ENCODE measurements at places on chromosomes 1 and 21.

DNA sequence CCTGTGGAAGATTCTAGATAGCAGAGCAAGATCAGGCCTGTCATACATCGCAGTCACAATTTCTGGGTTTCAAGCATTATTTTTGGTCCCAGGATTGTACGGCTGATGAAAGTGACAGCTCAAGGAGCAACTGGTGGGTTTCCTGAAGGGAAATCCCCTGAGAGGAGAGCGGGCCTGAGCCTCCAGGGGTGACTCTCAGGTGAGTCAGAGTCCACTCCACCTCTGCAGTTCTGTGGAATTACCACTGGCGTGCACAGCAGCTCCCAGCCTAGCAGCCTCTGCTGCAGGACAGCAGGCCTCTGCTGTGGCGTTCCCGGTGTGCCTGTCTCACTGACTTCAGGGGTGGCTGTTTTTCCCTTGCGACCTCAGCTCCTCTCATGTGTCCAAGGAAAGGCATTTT, 24.4 kb downstream of the SLC66A1 start:
- DNase-seq, result peak; percentile 25

GRCh38 chr1:177723533-177723932, 246.3 kb downstream of the SEC16B start:
- no peak for DNase-seq

DNA sequence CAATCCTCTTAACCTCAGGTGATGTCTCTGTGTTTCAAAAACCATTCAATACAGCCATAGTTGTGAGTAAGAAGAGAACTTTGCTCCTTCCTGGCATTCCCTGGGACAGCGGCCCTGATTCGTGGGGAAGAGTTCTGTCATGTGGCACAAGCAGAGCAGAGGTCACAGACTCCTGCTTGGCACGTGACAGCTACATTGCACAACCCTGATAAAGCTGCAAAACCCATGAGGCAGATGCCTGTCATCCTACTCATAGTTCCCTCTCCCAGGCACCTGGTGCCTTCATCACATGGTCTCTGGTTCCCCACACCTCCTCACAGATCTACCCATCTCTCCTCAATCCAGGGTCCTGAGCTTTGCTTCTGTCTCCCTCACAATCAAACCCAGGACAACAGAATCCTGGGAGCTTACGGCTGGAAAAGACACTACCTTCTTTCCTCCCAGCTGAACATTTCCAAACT, 70.8 kb downstream of the PLPP3 start:
- no peak for DNase-seq

GRCh38 chr1:199766218-199766792, 261.2 kb upstream of the NR5A2 start:
- no peak for DNase-seq

DNA sequence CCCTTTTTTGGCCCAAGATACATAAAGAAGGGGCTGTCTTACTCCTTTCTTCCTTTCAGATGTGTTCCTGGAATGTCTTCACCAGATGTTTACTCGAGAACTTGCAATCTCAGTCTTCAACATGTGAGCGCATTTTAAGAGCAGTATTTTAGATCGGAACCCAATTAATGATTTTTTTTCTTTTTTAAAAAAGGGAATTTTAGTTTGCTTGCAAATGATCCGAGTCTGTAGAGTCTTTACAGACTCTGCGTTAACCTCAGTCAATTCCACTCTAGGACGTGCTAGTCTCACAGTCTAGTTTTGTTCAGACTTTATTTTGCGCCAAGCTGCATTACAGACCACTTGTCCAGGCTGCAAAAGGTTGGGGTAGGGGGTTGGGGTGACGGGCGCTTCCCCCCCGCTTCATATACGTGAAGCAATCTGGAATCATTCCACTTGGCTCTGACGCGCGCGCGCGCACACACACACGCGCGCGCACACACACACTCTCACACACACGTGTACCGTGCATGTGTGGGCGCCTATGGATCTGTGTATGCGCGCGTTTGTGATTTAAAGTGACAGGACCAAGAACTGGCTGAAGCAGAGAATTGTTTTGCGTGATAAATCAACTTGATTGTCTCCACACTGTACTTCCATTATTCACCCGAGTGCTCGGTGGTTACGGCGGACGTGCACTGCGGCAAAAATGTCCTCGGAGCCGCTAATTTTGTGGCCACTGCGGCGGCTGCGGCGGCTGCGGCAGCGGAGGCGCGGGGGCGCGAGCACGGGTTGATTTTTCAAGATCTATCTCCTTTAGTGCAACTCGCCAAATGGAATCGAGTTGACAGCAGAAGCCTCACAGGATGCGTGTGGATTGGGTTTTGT, 25.6 kb upstream of the NFIA start:
- no peak for DNase-seq

- DNase-seq, result no peak
Measured at GRCh38 chr1:168918860-168919741, 187.4 kb upstream of the ATP1B1 start.

- no peak for DNase-seq
Measured at GRCh38 chr1:50841791-50842387, 118.2 kb downstream of the FAF1 start.

DNA sequence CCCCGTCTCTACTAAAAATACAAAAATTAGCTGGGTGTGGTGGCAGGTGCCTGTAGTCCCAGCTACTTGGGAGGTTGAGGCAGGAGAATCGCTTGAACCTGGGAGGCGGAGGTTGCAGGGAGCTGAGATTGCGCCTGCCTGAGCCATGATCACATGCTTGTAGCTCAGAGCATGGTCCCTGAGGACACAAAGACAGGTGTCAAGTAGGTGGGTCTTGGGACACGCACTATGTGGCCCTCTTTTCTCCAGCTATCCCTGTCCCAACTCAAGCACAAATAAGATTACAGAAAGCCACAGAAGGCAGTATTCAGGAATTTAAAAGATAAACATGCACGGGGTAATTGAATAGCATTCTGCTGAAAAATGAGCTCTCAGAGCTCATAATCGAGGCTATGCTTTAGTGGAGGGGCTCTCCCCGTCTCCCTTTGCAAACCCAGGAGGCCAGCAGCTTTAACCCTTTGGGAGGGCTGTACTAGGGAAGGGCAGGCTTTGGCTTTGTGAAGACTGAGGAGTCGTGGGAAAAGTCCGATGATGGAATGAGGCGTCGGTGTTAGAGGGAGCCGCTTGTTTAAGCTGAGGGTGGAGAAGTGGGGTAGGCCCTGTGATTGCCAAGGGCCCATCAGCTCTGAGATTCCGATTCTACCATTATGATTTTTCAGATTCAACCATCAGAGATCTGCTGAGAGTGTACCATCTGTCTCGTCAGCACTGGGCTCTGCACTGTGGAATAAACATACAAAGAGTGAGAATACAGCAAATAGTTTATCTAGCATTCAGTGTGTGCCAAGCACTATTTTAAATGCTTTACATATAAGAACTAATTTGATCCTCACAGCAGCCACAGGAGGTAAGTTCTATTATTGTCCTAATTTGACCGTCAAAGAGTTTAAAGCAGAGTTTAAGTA, 59.7 kb upstream of the CD34 start:
- no peak for DNase-seq

- no peak for DNase-seq
Measured at GRCh38 chr1:239840336-239840735, 251.3 kb upstream of the FMN2 start.

DNA sequence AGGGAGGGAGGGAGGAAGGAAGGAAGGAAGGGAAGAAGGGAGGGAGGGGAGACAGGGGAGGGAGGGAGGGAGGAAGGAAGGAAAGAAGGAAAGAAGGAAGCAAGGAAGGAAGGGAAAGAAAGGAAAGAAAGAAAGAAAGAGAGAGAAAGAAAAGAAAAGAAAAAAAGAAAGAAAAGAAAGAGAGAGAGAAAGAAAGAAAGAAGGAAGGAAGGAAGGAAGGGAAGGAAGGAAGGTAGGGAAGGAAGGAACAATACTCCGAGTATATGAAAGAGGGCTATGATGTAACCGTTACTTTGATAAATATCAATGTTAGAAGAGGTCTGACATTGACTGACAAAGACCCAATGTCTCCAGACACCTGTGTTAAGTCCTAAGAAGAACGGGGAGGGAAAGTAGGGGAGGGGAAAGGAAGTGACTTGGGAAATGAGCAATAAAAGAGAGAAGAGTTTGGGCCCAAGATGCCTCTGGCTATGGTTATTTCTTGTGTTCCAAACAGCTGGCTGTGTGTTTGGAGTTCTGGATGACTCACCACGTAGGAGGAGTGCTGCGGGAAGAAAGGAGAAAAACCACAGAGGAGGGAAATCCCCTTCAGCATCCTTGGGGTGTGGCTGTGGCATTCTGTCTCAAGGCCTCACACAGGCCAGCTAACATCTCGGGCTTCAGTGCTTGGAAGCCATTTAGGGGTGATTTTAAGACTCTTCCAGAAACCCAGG, 37.0 kb upstream of the RXRG start:
- no peak for DNase-seq

GRCh38 chr1:100485855-100486258, 52.1 kb upstream of the GPR88 start:
- DNase-seq, result no peak

DNA sequence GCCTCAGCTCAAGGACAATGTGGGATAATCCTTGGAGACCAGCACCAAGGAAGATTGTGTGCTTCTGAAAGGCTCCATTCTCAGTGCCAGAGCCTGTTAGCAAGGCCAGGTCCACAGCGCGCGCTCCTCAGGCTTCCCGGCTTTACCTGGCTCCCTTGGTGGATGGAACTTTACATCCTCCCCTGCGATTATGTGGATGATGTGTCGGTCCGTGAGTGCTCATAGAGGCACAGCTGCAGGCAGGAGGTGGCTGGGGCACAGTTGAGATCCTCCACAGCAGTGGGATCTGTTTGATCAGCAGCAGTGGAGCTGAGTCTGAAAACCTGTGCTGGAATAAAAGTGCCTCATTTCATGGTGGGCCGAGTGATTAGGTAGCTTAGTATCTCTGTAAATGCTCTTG, 62.7 kb downstream of the PRDM2 start:
- DNase-seq, result no peak

DNA sequence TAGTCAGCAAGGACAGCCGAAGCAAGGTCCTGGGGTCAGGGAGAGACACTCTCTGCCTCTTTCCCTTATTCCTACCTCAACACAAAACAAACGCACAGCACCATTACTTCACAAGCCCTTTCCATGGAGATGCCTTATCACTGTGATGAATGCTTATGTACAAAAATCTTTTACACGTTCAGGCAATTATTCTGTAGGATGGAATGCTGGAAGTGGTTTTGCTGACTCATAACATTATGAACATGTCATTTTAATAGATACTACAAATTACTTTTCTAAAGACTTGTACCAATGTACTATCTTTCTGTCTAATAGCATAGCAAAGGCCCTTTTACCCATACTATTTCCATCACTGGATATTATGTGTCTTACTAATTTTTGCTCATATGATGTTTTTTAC, 98.4 kb downstream of the TTLL7 start:
- DNase-seq, result no peak

- DNase-seq, result no peak
Measured at GRCh38 chr1:75503221-75503974, 107.5 kb downstream of the SLC44A5 start.

GRCh38 chr1:43272161-43272560, 2.4 kb downstream of the TMEM125 start:
- no peak for DNase-seq

DNA sequence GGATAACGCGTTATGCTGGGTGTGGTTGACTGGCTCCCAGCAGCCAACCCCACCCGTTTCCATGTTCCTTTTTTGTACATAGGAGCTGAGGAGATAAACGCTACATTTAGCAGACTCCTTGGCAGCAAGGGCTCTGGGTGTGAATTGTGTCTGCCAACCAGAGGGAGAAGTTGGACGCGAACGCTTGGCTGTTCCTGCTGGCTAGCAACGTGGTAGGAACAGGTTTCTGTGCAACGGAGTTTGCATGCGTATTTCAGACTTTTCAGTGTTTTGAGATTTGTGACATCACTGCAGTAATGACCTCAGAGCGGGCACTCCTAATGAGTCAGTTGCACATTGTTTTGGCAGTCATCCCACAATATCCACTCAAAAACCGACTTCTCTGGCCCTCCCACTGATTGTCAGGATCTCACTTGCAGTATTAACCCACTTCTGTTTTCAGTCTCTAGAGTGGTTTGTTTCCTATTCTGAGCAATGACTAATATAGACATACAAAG, 98.7 kb upstream of the RGS1 start:
- no peak for DNase-seq

DNA sequence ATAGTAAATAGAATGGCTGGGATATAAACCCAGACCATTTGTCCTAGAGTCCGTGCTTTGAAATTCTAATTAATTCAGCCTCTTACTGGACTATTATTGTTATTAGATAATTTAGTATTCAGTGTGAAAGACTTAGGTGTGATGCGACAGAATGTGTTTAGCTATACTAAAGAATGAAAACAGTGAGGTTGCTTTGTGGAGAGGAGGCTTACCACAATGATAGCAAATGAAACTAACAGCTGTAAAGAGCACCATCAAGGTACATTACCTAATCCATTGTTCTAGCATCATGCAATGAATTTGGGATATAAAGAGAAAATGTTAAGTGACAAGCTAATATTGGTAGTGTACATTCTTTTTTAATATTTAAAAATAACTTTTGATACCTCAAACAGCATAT, 911.1 kb downstream of the KCNT2 start:
- no peak for DNase-seq

GRCh38 chr1:239603530-239603929, 217.2 kb downstream of the CHRM3 start:
- no peak for DNase-seq

GRCh38 chr21:46674430-46675007, 39.0 kb downstream of the PRMT2 start:
- DNase-seq, result no peak

DNA sequence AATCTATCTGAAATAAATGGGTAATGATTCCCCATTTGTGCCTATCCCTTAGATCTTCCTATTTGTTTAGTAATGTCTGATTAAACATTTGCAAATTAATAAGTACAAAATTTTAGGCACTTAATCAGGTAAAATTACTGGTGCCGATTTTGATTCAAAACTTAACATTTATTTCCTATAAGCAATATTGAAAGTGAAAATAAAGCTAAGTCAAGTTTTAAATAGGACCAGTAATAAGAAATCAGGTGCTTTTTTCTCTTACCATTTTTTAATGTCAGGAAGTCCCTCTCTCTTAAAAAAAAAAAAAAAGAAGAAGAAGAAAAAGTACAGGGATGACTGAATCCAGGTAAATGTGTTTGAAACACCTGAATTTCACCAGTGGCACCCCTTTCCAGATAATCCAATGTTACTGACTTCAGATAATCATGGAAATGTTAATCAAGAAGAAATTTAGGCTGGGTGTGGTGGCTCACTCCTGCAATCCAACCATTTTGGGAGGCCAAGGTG, 836 bp upstream of the GBP4 start:
- no peak for DNase-seq

GRCh38 chr1:60978421-60979357, 103.7 kb upstream of the NFIA start:
- DNase-seq, result no peak

All from activated T-helper 9 cell treated with anti-CD3 and anti-CD28 coated beads, Interleukin-2, amount 50 U/mL, for 16 hours (primary cell).